ENCODE measurements at places on chromosomes 2 and 18.

- DNase-seq = no peak
Observed at GRCh38 chr18:31380912-31381311, 4.3 kb downstream of the DSG4 start.

GRCh38 chr2:223316342-223316741 is 264.4 kb downstream of the KCNE4 start:
- no peak for DNase-seq

DNA sequence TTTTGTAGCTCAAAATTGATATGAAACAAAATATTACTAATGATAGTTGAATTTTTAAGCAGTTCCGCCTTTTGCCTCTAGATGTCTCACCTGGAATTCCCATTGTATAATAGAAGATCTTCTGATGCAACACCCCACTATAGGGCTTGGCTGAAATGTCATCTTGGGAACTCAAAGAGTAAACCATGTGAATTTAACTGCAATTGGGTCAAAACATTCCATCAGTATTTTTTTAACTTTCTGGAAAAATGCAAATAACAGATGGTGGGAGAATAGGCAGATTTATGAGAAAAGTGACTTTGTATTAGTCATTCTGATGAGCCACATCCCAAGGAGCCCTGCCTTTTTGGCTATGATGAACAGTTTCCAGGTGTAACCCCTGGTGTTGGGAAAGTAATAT is 489.9 kb downstream of the NYAP2 start:
- peak; percentile 45 for DNase-seq

DNA sequence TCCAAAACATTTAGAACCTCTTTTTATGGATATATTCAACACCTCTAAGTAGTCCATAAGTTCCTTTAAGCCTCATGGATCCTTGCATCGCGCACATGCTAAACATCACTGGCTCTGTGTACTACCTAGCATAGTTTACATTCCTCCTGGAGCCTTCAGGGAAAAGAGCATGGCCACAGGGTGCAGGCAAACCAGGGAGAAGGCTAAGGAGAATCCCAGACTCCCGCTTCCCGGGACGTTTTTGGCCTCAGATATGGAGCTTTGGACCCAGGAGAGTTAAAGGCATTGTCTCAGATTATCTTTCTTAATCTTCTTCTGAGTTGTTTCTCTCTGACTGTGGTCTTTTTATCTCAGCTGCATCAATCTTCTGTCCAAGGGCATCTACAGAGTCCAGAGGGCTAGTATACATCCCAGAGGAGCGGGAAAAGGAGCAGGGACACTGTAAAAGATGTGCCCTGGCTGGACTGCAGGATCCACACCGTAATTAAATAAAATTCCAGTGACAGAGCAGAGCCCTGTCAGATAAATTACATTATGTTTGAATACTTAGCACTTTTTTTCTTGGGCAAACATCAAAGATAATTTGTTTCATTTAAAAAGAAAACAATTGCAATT is 36.9 kb downstream of the RIT2 start:
- DNase-seq = peak; percentile 66

DNA sequence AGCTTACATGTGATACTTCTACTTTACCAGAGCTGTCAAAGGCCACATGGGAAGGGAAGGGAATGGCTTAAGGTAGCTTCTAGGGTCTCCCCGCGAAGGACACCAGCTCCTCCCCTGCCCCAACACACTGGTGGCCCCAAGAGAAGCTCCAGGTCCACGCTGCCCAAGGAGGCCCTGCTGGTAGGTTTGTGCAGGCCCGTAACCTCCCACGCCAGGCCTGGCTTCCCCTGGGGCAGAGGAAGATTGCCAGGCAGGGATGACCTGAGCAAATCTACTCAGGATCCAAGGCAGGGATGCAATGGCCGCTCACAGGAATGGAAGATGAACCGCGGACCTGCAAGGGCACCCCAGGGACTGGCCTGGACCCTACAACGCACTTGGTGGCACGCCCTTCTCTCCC is 205.1 kb downstream of the MGAT5 start:
- DNase-seq = no peak

DNA sequence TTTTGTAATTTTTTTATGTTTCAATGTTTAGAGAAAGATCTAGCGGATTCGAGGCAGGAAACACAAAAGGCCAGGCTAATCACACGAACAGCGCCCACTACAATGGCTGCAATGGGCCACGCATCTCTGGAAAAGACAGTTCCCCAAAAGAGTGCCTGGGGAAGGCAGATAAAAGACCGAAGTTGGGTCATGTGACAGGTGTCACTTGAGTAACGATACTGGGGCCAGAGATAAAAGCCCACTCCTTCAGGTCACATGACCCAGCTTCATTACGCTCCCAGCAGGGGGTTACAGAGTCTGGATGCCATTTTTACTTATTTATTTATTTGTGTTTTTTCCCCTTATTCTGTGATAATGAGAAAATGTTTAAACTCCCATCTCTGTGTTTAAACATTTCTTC is 95.4 kb downstream of the CDK15 start:
- DNase-seq = no peak

GRCh38 chr2:49973917-49974368 is 819.6 kb upstream of the FSHR start:
- DNase-seq = peak; percentile 78

DNA sequence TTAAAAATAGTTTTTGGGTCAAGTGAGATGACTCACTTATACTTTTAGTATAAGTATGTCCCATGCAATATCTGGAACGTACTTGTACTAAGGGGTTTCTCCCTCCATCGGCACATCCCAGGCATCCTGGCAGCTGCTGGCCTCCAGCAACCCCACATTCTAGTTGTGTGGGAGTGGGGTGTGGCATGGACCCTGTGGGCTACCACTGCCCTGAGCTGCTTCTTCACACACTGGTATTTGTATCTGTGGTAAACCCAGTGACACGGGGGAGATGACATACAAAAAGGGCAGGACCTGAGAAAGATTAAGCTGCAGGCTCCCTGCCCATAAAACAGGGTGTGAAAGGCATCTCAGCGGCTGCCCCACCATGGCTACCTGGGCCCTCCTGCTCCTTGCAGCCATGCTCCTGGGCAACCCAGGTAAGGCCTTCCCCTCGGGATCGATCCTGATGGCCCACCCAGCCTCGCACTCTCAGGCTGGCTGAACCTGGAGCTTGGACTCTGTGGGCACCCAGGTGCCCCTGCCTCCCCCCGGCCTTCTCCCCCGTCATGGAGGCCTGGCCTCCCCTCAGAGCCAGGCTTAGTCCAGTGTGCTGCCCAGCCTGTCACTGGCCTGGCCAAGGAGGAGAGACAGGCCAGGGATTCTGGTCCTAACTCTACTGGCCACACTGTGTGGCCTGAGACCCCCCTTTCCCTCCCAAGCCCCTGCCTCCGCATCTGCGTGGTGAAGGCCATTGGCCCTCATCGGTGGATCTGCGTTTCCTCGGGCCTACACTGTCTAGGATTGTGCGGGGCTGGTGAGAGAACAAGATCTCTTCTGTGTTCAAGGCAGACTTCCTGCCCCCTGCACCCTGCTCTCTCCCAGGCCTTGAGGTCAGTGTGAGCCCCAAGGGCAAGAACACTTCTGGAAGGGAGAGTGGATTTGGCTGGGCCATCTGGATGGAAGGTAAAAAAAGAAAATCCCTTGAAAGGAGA is at the start of gene GNLY:
GNLY (plus strand) TSS at position 307 of the 974 bp plus-strand sequence; CDS start at position 368, 61 bp downstream.
- no peak for DNase-seq

DNA sequence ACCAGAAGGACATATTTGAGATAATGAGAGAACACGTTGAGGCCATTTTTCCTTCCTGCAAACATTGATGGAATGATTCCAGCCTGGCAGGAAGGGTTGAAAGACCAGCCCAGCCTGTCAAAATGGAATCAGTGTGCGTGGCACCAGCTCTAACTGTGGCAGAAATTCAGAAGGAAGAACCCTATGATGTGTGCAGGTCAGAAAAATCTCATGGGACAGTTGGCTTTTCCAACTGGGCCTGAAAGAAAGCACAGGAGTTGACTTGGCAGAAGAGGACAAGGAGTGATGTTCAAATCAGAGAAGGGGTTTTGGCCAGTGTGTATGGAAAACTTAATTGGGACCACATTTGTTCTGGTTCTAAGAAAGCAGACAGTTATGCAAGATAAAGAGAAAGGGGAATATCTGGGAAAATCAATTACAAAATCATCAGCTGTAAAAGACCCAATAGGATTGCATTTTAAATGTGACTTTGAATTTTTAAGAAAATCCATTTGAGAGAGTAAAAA is 192.8 kb upstream of the PID1 start:
- DNase-seq = no peak

DNA sequence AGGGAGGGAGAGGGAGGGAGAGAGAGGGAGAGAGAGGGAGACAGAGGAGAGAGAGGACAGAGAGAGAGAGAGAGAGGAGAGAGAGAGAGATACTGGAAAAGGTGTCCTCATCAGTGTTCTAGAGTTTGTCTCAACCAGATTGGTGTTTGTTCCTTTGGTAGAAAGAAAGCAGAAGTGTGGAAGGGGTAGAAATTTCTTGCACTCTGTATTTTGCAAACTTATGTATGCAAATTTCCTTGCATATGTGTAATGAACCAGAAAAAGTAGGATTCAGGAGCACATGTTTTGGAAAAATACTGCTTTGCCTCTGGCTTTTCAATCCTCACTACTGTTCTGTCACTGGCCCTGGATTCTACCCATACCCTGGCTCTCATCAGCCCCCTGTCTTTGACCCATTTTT is 1.1 kb upstream of the SP140 start:
- no peak for DNase-seq

GRCh38 chr18:44536046-44536445 is 144.6 kb upstream of the SETBP1 start:
- DNase-seq = no peak

GRCh38 chr2:35355056-35355455 is 1000.5 kb upstream of the CRIM1 start:
- DNase-seq = no peak

GRCh38 chr2:108988076-108988795 is 784 bp downstream of the EDAR start:
- no peak for DNase-seq

- no peak for DNase-seq
Observed at GRCh38 chr2:127577503-127577902, 42.0 kb downstream of the MYO7B start.

GRCh38 chr2:85847051-85847588 is 41.7 kb downstream of the ST3GAL5 start:
- no peak for DNase-seq

DNA sequence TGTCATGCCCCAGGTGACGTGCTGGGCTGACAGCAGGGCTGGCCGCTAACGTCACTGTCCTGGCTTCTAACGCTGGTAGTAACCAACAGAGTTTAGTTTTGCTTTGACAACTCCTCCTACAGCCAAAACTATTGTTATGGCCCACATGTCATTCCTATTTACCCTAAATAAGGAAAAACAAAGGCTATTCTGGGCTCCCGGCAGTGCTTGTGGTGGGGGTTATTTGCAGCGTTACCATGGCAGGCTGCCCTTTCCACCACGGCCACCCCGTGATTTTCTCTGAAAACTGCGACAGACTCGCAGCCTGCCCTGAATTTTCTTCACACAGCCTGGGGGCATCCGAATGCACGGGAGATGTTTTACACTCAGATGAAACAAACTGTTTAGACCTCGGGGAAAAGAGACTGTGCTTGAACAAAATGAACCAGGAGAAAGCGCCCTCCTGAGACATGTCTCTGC is 115.2 kb downstream of the FAM210A start:
- no peak for DNase-seq

DNA sequence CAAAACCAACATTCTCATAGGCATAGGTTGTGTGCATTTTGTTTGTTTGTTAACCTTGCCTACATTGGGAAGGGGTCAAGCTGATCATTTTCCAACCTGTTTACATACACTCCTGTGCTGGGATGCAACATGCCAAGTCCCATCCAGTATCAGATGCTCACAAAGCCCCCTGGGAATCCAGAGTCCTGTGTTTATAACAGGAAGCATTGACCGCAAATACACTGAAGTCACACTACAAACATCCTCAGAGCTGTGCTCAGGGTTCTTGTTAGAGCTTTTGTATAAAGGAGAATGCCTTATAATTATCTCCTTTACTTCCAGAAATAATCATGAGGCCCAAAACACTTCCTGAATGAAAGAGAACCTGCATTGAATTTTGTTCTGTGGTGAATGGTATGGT is 488.7 kb upstream of the TCF4 start:
- DNase-seq = no peak

DNA sequence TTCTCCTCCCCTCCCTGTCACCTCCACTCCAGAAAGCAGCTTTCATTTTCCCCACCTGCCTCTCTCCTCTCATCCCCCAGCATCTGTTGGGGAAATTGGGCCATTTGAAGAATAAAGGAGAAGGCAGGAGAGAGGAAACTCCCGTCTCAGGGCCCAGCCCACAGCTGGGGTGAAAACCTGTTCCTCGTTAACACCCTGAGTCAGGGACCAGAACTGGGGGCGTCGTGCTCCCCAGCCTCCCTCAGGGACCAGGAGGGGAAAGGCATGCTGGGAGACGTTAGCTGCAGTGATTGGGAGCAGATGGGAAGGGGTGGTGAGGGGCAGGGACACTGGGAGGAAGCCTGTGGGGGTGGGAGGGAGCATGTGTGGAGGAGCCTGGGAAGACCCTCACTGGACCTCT is 251.3 kb downstream of the DYSF start:
- no peak for DNase-seq

- no peak for DNase-seq
Observed at GRCh38 chr2:196268538-196269338, 97.4 kb upstream of the STK17B start.

- no peak for DNase-seq
Observed at GRCh38 chr2:12044857-12045256, 298.4 kb downstream of the LPIN1 start.

DNA sequence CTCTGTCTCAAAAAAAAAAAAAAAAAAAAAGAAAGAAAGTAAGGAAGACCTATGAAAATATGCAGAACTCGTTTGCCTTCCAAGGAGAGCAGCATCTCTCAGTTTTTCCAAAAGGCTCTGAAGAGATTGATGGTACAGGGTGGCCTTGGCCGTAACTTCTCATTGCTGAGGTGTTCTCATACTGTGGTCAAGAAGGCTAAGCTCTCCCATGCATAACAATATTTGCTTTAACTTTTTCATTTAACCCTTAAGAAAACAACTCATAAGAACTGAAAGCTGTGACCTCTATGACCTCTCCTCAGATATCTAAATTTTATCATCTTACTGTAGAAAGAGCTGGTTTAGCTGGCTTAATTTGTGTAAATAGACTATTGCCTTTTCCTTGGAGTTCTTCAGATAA is 37.1 kb upstream of the GATA6 start:
- DNase-seq = no peak

DNA sequence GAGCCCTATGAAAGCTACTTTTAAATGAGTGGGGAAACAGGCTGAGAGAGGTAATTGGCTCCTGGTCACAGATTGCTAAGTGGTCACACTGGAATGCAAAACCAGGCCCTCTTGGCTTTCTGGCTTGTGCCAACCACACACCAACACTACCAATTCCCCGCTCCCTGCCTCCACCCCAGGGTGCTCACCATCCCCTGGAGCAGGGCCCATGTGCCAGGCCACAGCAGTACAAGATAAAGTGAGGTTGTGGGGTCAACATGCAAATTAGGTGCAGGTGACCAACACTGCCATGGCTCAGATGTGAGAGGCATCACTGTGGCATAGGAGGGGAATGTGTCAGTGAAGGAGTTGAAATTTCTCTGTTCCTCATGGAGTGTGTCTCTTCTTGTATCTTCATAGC is 312.5 kb downstream of the MYCN start:
- DNase-seq = no peak

Data from D341Med (cell line).